ENCODE measurements at places on chromosomes 7 and 10. TPM values are rescaled to one million over a fixed set of nuclear protein-coding genes. Genes with fewer than 3 reads are reported as not detected.

CRYGN gene
- 21.5 TPM for total RNA-seq

C10orf71 gene
- not detected for total RNA-seq

SVOPL gene
- total RNA-seq, result not detected

GRCh38 chr10:117391436-117392205 is 16.4 kb upstream of the PDZD8 start:
- H3K4me1 ChIP-seq, result no peaks in the 10 kb centered on the region
- no peaks in the 10 kb centered on the region for H3K27me3 ChIP-seq
- no peak overlapping the region for H3K27ac ChIP-seq

DNA sequence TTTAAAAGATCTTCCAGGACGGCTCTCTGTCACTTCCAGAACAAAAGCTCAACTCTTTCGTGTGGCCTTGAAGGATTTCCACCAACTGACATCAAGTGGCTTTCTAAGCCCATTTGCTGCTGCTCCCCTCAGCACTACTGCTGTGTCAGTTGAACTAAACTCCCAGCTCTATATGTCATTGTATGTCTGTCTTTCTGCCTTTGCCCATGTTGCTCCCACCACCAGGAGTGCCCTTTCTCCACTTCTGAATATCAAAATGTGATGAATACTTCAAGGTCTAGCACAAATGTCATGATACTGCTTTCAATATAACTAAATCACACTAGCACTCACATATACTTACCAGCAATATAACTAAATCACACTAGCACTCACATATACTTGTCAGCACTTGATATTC is 138.3 kb downstream of the ATXN7L1 start:
- H3K4me1 ChIP-seq, result no peaks in the 10 kb centered on the region
- H3K27me3 ChIP-seq, result no peaks in the 10 kb centered on the region
- H3K4me3 ChIP-seq, result no peak overlapping the region
